ENCODE measurements at places on chromosomes 1 and 21.

DNA sequence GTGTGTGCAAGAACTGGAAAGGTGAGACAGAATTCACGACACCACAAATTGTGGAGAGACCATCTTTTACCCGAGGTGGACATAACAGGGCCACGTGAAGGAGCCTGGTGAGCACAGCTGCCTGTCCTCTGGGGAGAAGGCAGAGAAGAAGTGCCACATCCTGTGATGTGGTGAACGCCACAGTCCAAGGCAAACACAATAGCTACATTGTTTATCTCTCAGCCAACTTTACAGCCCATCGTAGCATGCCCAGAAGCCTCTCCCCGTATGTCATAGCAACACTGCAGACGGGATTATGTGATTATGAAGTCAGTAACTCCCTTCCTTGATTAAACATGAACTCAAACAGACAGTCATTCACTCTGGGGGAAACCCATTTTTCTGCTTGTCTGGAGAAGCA lies 612.2 kb downstream of the SMYD3 start:
- DNase-seq, result no peak

DNA sequence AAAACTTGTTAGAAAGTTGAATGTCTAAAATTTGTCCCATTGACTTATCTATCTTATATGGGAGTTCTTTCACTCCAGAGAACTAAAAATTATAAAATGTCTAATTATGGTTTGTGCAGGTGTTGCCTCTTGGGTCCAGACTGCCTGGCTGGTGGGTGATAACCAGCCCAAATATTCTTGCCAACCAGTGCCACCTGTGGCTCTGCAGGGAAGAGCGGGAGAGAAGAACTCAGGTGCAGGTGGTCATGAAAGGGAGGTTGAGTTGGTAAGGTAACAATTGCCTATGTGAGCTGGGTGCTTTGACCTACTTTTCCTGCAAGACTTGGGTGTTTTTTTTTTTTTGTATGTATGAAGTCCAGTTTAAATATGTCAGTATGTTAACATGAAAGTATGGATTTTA lies 10.2 kb downstream of the RPS6KC1 start:
- DNase-seq, result no peak

DNA sequence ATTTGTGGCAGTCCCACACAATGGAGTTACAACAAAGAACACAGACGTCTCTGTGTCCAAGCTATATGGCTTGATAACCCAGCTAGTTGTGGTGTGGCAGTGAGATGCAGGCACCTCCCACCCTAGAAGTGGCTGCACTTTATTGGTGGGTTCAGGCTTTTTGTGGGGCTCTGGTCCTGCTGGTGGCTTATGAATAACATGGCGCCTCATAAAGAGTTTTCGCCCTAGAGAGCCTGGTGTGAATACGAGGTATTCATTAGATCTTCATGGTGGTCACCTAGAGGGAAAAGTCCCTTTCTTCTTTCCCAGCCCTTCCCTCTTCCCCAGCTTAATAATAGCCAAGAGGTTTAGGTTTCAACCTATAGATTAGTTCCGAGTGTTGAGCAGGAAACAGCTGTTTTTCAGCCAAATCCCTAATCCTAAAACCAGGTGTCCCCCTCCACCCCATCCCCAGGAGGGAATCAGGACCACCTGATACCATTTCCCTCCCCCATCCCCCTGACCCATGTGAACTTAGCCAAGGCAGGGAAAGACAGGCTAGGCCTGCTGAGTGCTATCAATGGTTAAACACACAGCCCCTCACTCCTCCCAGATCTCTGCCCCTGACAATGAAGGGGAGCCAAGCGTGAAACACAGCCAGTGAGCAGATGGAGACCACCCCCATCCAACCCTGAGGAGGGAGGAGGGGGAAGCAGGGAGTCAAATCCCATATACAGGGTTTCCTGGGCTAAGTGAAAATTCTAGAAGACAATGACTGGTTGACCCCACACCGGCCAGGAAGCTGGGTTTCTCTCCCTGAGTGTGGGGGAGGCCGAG lies 58.2 kb downstream of the NFASC start:
- DNase-seq, result no peak

- DNase-seq, result no peak
Measured at GRCh38 chr1:176691251-176692228, 228.6 kb downstream of the PAPPA2 start.

All from activated naive CD4-positive, alpha-beta T cell treated with anti-CD3 and anti-CD28 coated beads, Interleukin-2, amount 50 U/mL, for 72 hours (primary cell).